ENCODE measurements at places on chromosomes 6 and 20.
A peak's percentile ranks its signal among the peaks of the same experiment; 100 is the strongest.

- peak; percentile 99 for DNase-seq
These were observed 225.7 kb downstream of the UST start for GRCh38 chr6:148972481-148972880.

DNA sequence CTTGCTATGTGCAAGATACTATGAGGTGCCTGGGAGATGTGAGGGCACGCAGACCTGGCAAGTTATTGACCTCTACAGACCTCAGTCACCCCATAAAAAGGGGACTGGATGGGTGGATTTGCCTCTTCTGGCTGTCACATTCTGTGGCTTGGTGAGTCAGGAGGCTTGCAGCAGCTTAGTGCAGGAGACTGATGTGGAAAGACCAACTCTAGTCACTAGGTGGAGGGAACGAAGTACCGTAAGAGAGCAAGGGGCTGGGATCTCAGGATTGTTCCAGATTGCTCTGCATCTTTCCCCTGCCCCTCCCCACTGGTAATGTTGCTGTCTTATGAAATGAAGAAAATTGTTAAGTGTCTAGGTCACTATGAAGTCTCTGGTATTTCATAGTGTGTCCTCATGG is 3.3 kb downstream of the MAPRE1 start:
- DNase-seq = no peak

DNA sequence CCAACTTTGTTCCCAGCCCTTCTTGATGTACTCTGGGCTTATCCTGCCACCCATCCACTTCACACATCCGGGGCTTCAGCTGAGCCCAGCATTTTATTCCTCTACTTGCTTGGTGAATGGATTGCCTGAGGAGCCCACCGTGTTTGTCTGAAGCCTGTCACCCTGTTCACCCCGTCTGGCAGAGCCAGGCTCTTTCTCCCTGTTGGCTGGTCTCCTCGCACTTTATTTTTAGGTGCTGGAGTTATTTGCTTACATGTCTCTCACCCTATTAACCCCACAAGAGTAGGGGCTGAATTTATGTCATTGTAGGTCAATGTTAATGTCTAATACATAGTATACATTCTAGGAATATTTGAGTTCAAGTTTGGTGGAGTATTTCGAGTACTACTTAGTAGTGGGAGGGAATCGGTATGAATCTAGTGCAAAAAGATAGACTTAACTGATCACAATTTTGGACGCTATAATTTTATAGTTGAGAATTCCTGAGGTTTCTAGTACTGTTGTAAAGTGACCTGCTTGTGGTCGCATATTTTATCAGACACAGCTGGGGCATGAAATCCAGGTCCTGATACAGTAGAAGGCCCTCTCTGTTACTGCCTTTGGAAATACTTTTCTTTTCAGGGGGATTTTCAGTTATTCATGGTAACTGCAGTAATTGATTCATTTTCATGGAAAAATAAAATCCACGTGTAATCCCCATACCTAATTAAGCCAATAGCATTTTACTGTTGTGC is 10.8 kb downstream of the JARID2 start:
- no peak for DNase-seq

DNA sequence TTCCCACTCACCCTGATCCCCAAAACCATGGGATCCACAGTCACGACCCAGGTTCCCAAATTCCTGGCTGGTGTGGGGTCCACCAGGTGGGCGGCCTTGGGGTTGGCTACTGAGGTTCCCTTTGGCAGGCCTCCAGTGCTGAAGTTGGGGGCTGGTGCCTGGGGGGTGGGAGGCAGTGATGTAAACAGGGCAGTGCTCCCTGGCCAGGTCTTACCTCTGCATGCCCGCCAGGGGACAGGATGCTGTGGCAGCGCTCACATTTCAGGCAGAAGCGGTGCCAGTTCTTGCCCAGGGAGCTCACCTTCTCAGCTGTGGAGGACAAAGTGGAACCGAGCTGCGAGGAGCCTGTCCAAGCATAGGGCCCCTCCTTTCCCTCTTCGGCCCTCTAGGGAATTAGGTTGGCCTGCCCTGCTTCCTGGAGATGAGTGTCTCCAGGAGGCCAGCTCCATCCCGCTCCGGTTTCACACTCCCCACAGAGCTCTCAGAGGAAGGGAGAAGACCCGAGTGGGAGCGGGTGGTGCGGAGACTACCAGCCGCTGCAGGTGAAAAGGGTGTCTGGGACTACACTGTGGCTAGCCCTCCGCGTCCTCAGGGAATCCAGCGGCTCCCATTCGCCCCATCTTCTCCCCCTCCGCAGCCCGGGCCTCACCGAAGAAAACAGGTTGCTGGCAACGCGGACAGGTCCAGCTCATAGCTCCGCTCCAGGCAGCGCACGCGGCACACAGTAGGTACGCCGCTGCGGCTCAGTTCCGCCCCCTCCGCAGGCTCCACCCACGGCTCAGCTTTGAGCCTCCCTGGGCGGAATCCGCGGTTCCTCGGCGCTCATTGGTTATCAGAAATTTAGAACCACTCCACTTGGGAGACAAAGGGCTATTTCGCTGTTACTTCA is at the start of gene CRIP3:
Gene CRIP3, minus strand, starts transcription at position 726 of the 889 bp plus-strand sequence. Its CDS starts 34 bp downstream, at position 692.
- DNase-seq = peak; percentile 81

DNA sequence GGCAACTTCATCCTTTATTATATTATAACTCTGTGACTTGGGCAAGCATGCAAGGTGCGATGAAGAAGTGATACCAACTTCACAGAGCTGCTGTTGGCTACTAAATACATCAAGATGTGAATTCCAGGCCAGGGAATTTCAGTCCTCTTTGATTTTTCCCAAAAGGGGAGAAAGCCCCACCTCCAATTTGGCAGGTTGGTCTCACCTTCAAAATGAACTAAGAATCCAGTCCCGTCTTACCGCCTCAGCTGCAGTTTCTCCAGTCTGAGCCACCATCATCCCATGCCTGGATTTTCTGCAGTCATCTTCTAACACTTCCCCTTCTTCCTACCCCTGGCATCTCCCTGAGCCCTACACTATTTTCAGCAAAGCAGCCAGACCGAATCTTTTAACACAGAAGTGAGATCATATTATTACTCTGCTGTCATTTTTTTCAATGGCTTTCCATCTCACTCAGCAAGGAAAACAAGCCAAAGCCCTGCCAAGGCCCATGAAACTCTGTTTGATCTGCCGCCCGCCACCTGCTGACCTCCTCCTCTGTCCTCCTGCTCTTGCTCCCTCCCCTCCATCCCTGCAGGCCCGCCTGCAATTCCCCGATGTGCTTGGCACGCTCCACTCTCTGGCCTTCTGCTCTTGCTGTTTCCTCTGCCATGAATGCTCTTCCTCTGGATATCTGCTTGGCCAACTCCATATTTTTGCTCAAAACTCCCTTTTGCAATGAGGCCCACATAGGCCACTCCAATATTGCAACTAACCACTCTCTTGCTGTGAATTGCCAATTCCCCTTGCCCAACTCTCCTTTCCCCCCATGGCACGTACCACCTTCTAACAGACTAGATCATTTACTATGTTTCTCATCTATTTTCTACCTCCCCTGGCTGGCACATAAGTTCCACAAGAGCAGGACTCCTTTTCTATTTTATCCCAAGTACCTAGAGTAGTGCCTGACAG is 46.0 kb upstream of the TAGAP start:
- peak; percentile 38 for DNase-seq

GRCh38 chr6:107061125-107062020 is 33.4 kb downstream of the MTRES1 start:
- DNase-seq = no peak

- DNase-seq = no peak
These were observed 1.2 kb downstream of the ACSS1 start for GRCh38 chr20:25056690-25057233.

DNA sequence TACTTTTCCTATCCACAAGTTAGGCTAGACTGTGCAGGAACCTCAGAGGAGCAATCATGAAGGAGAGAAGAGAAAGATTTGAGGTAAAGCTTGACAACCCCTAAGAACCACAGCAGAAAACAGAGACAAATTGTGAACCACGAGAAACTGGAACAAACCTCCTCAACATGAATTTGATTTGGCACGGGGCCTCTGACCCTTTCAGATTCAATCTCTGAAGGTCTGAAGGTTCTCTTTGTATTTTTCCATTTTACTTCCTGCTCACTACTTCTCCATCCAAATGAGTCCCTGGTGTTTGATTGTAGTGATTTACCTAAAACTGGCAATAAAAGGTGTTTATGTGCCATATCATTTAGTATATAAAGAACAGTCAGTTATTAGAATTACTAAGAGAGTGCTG is 126.1 kb upstream of the STXBP5 start:
- no peak for DNase-seq

- no peak for DNase-seq
These were observed 1.0 kb downstream of the GMEB2 start for GRCh38 chr20:63625771-63626423.

- no peak for DNase-seq
These were observed 177.6 kb downstream of the THBS2 start for GRCh38 chr6:169075915-169076654.

- DNase-seq = no peak
These were observed 67.4 kb downstream of the TMEM170B start for GRCh38 chr6:11604836-11605506.

- no peak for DNase-seq
These were observed 328.4 kb downstream of the CDC5L start for GRCh38 chr6:44715925-44716324.

DNA sequence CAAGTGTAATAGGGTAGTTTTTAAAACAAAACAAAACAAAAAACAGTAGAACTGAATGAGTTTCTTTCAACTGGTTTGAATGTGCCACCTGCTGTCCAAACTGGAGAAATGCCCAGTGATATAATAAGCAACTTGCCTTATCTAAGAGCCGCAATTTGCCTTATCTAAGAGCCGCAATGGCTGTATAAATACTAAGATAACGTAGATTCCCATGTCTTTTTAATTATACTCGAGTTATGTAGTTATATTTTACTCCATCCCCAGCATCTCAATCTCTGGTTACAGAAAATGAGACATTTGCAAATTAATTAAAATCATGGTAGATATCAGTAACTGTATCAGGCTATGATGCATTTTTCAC is 67.2 kb downstream of the RPP40 start:
- DNase-seq = peak; percentile 48

GRCh38 chr6:144601221-144601620 is 316.1 kb downstream of the UTRN start:
- no peak for DNase-seq

DNA sequence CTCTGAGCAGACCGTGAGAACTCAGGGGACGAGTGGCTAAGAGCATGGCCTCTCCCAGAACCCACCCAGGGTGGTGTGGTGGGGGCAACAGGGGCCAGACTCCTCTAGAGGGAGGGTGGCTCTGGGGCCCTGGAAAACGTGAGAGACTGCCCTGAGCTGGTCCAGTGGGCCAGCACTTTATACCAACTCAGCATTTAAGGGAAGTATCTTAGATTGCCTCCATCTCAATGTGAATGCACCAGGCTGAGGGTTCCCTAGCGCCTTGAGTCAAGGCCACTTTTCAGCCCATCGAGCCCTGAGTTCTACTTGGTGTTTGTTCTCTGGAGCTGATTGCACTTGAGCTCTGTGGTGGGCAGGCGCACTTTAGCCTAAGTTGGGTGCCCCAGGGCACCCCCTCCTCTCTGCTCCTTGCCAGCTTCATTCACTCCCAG is 42.0 kb upstream of the IRF4 start:
- no peak for DNase-seq

GRCh38 chr6:26104457-26105108 is 17.4 kb downstream of the HFE start:
- peak; percentile 95 for DNase-seq

GRCh38 chr6:168439794-168440450 is 1.1 kb upstream of the SMOC2 start:
- DNase-seq = no peak

DNA sequence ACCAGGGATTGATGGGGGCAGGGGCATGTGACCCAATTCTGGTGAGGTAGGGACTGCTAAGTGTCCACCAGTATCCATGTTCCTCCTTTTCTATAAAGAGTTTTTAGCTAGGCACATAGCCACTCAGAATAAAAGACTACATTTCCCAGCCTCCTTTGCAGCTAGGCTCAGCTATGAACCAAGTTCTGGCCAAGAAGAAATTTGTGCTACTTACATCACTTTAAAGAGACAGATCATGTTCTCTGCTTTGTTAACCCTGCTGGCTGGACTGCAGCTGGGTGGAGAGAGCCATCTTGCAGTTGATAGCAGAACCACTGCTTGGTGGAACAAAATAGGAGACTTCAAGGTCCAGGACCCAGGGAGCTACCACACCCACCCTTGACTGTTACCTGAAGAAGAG is 5.3 kb upstream of the CCM2L start:
- no peak for DNase-seq

DNA sequence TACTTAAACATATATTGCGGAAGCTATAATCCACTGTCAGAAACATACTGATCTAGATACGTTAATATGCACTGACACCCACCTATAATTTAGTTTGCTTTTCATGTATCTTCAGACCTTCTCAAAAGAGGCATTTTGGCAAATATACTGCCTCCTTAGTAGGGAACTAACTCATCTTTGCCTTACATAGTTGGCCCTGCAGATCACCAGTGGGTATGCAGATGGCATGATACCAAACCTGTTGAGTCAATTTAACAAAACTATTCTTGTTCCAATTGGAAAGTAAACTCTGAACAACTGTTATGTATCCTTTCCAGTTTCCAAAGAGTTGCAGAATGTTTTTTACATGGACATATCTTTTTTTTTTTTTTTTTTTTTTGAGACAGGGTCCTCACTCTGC is 35.6 kb upstream of the TBC1D20 start:
- no peak for DNase-seq

DNA sequence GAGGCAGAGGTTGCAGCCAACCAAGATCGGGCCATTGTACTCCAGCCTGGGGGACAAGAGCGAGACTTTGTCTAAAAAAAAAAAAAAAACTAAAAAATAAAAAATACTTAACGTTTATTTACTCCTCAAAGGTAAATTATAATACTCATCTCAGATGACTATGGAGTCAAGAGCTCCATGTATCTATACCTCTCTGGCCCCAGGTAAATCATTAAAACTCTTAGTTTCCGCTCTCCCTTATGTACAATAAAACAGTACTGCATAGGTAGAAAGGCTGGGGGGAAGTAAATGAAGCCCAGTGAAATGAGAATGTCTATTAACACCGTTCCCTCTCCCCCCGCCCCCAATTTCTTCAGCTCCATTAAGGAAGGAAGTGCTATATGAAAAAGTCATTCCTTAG is 1.2 kb downstream of the SRSF12 start:
- no peak for DNase-seq

DNA sequence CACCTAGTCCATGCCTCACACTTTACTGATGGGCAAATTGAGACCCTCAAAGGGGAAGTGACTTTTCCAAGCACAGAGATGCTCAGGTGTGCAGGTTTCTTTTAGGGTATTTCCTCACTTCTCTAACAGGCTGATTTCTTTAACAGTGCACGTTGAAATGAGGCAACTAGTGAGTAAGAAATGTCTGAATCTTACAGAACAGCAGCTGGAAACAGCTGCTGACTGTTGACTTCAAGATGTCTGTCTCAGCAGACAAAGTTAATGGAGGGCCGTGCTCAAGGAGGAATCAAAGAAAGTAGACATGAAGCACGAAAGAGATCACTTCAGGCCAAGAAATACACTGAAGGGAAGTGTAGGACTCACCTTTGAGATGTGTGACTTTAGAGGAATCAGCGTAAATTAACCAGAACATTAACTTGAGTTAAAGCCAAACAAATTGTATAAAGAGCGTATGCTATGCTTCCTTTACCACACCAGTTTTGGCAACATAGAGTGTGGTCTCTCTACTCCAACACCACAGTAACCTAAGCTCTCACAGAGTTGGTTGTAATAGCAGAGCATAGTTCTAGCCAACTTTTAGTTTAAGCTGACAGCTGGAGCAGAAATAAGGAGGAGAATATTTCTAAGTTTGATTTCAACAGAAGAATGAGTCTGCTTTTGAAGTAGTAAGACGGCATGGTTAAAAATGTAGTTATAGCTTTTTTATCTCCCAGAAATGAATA is 60.9 kb downstream of the SAMD3 start:
- no peak for DNase-seq

Data from NCI-H146 (cell line).